ENCODE measurements at places on chromosomes 5 and 9.

DNA sequence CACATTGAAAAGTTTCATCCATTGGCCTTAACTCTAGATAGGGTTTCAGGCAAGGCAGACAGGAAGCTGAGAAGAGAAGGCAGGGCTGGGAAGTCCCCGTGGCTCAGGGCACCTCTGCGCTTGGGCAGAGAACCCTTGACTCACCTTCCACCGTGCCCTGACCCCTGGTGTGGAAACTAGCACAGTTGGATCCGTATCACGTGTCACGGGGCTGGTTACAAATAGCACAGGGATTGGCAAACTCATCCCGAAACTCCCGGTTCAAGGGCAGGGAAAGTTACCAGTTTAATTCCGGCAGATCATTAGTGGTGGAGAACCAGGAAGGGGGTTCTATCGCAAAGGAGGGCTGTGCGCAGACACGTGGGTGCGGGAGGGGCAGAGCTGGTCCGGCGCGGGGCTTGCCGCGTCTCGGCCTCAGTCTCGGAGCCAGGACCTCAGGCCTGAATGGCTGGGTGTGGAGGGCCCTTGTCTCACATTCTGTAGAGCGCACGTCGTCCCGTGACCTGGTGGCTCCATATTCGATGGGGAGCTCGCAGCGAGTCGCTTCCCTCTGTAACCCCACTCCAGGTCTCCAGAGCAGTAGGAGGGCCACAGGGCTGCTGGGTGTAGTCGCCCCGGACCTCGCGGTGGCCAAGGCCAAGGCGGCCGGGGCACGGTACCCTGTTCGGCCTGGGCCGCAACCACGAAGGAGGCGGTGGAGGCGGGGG, 771 bp upstream of the TMEM171 start:
- no peak for DNase-seq

DNA sequence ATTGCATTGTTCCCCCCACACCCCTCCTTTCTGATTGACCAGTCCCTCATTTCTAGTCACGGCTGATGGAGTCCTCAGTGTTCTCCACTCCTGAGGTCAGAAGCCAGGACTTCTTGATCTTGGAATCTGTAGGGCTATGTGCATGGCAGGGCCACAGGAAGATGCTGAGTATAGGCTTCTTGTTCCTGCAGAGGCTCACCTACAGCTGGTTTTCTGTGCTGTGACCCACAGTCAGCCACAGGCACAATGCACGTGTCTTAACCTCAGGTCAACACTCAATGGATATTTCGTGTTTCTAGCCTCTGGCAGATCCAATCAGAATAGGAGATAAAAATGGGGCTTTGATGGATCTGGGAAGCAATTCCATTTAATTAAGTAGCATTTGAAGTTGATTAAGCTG, 14.3 kb upstream of the CXCL14 start:
- DNase-seq: no peak

DNA sequence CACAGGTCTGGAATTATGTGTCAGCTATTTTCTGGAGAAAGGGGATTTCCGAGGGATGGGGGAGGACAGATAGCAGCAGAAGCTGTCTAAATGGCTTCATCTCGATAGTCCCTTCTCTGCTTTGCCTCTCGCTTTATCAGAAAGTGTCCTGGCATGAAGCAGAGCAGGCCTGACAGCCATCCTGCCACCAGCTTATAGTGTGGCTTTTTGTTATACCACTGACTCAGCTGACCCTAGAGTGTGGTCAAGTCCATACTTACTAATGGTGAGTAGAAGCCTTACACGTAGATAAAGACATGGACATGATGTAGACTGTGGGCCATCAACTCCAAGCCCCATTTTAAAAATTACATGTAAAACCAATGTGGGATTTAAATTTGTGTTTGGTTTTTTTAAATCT, 50.0 kb downstream of the RCL1 start:
- DNase-seq: no peak

GRCh38 chr5:171102877-171103610, 206.0 kb upstream of the TLX3 start:
- no peak for DNase-seq

GRCh38 chr5:171596391-171596878, 177.0 kb downstream of the FGF18 start:
- DNase-seq: no peak

DNA sequence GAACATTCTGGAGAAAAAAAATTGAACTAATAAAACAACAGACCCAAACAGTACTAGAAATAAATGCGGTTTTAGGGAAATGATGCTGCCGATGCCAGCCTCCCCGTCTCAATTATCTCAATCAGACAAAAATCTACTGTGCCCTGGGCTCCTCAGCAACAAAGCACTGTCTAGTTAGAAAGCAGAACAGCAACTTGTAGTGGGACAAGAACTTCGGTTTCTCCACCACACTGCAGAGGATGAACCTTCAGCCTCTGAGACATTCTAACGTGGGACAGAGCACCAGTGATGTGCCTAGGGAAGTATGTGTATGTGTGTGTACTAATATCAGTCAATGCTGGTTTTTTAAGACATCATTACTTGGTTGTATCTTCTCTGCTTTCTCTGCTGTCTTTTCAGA, 11.1 kb upstream of the CAST start:
- DNase-seq: no peak

GRCh38 chr9:128104171-128104618, 23.3 kb downstream of the PTGES2 start:
- DNase-seq: no peak

DNA sequence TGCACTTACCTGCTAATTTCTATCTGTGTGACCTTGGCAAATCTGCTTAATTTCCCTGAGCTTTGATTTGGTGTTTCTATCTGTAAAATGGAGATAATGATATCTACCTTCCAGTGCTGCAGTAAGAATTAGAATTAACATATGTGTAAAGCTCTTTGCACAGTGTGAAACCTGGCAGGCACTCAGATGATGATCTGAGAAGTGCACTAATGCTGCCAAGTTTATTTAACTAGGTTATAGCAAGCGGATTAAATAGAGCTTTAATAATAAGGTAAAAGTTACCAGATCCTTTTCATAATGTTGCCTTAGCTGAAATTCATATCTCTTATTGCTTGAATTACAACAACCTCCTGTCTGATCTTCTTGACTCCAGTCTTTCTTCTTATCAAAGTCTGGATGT, 315.3 kb upstream of the CD180 start:
- no peak for DNase-seq

Measured in glutamatergic neuron (in vitro differentiated cells).